Stimulated activated CD4-positive, alpha-beta T cell treated with anti-CD3 and anti-CD28 coated beads, TNF-alpha, amount 100 ng/mL, for 4 hours (primary cell): ENCODE measurements at places on chromosomes 6 and 20.

GRCh38 chr6:110944681-110945151 lies 13.8 kb upstream of the GTF3C6 start:
- DNase-seq: no peak

DNA sequence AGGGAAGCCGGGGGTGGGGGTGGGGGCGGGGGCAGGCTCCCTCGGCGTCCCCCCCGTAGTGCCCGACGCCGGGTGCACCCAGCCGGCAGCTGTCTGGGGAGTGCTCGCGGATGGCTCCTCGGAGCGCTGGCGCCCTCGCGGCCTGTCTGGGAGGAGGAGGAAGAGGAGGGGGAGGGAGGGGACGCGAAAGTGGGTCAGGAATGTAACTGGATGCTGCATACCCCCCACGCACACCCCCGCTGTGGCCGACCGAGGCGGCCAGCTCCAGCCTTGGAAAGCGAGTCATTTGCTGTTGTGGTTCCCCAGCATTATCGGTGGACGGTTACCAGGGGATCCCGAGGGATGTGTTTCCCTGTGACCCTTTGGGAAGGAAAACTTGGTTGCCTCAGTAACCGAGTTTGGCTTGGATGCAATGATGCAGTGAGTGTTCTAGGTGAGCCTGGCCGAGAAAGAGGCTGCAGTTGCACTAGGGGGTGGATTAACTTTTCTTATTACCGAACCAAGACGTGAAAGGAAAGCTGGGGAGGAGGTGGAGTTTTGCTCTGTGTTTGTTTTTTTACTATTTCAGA lies 55.2 kb upstream of the RREB1 start:
- DNase-seq: no peak

- DNase-seq: no peak
Measured at GRCh38 chr6:151239603-151240035, at the start of gene AKAP12. Gene AKAP12 (plus strand): TSS chr6:151239967. CDS start chr6:151240563, 596 bp downstream.

DNA sequence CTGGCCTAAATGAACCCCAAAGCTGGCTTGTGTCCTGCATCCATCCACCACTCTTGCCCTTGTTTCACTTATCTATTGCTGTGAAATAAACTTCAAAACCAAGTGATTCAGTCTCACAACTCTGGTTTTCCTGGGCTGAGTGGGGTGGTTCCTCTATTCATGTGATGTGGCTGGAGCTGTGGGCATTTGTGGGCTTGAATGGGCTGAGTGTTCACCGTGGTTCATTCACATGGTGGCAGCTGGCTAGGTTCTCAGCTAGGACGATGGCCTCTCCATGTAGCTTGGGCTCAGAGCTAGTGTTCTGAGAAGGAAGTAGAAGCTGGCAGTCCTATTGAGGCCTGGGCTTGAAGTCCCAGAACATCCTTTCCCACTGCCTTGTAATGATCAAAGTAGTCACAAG lies 30.4 kb downstream of the FKBP1A start:
- DNase-seq: no peak

- no peak for DNase-seq
Measured at GRCh38 chr6:106568530-106568929, 60.8 kb downstream of the RTN4IP1 start.

DNA sequence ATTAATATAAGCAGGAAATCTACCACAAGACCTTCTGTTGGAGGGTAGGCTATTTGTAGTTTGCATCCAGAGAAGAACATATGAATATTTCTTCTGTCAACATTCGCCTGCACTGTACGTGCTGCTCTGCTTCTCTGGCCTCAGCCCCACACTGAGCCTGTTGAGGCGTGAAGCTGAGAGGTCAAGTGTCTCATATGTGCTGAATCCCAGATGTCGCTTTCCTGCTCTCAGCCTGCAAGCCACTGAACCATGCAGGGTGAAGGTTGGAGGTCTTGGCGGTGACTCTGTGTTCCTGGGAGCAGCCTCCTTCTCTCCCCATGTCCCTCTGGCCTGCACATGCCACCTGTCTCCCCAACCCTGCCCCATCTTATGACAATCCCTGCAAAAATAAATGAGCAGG lies 83.6 kb downstream of the TMEM170B start:
- no peak for DNase-seq

- no peak for DNase-seq
Measured at GRCh38 chr20:46682063-46682821, 7.0 kb downstream of the TP53RK start.

- DNase-seq: no peak
Measured at GRCh38 chr6:39997101-39997635, 62.9 kb upstream of the MOCS1 start.

- no peak for DNase-seq
Measured at GRCh38 chr20:5996765-5997164, 46.3 kb downstream of the MCM8 start.

GRCh38 chr6:105336986-105337385 lies 65.9 kb downstream of the PREP start:
- no peak for DNase-seq

DNA sequence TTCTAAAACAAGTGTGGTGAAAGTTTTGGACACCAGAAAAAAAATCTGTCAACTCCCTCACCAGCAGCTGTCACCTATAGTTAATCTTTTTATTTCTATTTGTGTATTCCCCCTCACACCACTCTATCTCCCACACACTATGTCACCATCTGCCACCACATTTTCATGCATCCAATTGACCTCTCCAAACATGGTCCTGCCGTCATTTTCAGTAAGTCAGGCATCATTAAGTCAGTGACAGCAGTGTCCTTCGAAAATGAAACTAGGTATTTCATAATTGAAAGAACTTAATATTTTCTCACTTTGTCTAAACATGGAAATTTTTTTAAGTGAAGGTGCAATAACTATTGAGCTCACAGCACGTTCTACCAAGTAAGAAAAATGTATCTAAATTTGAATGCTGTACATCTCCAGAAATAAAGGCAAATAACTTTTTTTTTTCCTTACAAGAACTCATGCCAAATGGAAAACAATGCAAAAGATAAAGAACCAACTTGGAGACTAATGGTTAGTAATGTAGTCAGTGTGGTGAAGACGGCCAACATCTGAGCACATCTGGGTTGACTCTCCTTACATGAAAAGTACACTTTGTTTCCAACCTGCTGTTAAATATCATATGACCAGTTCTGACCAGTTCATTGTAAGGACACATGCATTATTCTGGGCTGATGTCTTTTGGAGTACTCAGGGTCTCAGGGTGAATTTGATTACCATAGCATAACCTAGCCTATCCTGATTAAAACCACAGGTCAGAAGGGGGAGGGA lies 623.3 kb upstream of the MANEA start:
- DNase-seq: no peak

- no peak for DNase-seq
Measured at GRCh38 chr20:56433880-56434255, 21.8 kb downstream of the CASS4 start.

- no peak for DNase-seq
Measured at GRCh38 chr6:75094614-75095200, 111.1 kb downstream of the COL12A1 start.

DNA sequence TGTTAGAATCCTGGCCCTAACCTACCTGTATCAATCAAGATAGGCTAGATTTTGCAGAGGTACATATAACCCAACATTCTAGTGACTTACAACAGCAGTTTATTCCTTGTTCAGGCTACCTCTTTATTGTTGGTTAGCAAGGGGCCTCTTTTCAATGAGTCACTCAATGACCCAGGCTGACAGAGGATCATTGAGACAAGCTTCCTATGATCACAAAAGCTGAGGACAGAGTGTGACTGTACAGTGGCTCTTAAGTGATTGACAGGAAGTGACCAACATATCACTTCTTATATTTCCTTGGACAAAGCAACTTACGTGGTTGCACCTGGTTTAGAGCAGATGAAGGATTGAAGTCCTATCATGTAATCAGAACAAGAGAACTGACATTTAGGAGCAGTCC lies 740.9 kb downstream of the FRK start:
- DNase-seq: no peak

DNA sequence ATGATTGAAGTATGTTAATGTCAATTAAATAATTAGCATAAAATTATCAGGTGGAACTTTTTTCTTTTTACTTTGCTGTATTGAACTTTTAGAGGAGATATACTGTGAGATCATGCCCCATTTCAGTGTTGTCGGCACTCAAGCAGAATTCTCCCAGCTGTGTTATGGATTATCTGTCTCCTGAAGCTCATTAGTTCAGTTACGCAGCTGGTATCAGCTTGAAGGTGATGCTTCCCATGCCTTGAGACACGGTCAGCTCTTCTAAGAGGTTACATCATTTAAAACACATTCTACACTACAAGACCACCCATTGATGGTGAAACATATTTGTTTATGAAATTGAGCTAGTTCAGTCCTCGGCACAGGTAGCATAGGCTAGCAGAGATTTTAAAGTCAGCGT lies 68.9 kb upstream of the PHACTR2 start:
- no peak for DNase-seq

DNA sequence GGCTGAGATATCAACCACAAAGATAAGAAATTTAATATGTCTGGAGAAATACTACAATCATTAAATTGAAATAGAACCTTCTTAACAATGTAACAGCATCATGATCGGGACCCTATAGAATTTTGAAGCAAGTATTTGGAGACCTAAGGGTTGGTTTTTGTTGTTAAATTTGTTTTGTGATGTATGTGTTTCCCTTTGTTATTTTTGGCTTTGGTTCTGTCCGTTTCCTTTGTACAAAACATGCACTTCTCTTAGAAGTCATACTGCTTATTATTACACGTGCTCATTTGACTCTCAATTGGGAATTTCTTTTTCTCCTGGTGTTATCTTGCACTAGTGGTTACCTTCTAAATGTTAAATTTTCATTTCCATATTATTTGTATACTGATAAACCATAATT lies 4.0 kb upstream of the PLN start:
- no peak for DNase-seq

DNA sequence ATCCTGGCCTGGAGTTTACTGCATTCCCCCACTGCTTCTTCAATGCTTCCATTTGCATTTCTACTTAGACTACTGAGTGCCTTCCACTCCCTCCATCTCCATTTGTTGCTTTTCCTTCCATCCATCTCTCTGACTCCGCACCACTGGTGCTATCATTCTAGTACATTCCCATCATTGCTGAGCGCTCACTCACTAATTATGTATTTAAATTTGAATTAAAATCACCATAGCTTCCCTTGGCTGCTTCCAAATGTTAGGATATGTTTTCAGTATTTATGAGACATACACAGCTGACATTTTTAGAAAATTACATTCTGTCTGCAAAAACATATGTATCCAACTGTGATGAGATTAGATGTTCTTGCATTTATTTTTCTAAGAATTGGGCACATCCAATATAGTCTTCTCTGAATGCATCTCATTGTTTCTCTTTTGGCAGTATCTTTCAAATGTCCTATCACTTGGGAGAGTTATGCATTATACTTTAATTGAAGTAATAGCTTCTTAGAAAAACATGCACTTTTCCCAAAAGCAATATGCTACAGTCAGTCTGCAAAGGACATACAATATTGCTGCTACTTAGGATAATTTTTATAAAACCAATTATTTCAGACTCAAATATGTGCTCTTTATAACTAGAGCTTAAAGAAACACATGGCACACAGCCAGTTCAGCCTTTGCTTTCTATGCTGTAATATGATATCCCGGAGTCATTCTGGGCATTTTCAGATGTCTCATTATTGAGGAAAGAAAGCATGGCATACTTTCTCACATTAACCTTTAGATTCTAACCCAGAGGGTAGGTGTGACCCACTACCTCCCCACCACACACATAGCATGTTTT lies 12.1 kb upstream of the COL21A1 start:
- no peak for DNase-seq

DNA sequence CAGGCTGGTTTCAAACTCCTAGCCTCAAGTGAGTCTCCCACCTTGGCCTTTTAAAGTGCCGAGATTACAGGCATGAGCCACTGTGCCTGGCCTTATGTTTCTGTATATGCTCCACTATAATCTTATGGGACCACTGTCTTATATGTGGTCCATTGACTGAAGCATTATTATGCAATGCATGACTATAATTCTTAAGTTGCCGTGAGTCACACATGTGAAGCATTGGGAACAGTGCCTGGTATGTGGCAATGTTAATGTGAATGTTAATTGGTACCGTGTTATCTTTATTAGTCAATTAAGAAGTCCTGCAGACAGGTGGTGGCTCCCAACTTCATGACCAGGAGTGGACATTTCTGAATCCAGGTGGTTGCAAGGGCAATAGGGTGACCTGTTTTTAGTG lies 14.7 kb upstream of the ASXL1 start:
- DNase-seq: no peak

- no peak for DNase-seq
Measured at GRCh38 chr6:30163918-30164654, 740 bp downstream of the TRIM15 start.

DNA sequence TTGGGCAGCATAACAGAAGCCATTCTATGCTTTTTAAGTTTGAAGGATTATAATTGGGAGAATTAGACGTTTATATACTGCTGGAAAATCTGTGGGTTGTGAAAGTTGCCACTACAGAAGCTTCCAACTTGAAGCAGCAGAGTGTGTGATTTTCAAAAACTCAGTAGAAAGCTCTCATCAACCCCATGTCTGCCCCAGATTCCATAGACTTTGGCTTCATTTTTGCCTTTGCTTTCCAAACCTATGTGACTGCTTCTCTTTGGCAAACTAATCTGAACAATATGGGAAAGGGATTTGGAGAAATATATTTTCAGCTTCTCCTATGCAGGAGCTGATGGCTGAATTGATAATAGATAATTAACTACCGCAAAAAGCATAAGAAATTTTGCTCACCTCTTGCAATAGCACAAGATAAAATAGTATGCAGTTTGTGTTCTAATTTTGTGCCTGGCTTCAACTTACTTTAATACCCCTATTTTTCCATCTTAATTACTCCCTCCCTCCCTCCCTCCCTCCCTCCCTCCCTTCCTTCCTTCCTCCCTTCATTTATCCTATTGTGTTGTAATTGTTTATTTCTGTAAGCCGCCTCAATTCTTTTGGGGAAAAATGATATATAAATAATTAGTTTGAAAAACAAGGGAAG lies 214.1 kb upstream of the HS3ST5 start:
- DNase-seq: no peak

GRCh38 chr20:3980260-3981131 lies 34.9 kb downstream of the RNF24 start:
- DNase-seq: no peak

DNA sequence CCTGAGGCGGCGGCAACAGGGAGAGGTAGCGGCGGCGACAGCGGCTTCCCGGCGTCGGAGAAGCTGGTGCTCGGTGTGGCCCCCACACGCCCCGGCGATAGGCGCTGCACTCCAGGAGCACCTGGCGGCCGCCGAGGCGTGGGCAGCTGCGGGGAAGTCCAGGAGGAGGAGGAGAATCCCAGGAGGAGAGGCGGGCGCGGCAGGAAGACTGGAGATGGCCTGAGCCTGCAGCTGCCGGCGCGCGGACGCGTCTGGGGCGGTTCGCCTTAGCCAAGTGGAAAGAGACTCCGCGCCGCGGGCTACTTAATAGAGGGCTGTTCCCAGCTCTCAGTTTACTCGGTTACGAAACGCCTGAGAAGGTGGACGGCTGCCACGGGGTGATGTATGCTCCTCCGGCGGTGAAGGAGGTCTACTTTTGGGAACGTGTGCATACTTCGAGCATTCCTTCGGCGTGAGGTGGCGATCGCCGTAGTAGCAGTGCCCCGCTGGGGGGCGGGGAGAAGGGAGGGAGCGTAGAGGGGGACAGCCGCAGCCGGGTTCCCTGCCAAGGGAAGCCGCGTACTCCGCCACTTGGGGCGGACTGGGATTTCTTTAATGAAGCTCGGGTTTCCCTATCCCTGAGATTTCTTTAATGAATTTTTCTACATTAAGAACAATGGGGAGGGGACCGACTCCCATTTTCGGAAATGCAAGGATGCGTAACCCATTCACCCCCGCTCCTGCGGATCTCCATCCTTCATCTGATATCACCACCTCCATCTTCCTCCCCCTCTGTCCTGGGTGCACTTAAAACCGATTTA lies at the start of gene COL12A1:
Gene COL12A1 (minus strand): TSS at position 278 of the 800 bp plus-strand sequence. CDS start 3,261 bp downstream, outside the sequence.
- no peak for DNase-seq

GRCh38 chr20:5650280-5650691 lies 99.9 kb upstream of the SHLD1 start:
- no peak for DNase-seq
